SJSA1 (cell line): ENCODE measurements at places on chromosomes 3 and 15.

- DNase-seq: no peak
These were observed 46.1 kb upstream of the RASGRP1 start for GRCh38 chr15:38610748-38611147.

DNA sequence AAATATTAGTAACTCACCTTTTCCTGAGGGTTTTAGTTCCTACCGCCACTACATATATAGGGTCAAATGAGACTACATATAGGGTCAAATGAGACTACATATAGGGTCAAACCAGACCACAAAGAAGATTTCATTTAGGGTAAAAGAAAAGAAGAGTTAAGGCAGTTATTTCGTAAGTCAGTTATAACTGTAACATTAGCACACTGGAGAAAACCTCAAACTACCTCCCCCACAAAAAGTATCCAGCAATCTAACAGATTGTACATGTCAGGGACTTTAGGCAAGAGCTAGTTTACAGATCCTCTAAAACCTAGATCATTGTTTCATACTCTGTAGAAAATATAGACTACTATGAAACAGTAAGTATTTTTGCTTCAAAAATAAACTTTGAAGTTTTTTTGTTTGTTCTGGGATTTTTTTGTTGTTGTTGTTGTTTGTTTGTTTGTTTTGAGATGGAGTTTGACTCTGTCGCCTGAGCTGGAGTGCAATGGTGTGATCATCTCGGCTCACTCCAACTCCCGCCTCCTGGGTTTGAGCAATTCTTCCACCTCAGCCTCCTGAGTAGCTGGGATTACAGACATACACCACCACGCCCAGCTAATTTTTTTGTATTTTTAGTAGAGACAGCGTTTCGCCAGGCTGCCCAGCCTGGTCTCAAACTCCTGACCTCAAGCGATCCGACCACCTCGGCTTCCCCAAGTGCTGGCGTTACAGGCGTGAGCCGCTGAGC lies 92.4 kb upstream of the CGNL1 start:
- DNase-seq: no peak

DNA sequence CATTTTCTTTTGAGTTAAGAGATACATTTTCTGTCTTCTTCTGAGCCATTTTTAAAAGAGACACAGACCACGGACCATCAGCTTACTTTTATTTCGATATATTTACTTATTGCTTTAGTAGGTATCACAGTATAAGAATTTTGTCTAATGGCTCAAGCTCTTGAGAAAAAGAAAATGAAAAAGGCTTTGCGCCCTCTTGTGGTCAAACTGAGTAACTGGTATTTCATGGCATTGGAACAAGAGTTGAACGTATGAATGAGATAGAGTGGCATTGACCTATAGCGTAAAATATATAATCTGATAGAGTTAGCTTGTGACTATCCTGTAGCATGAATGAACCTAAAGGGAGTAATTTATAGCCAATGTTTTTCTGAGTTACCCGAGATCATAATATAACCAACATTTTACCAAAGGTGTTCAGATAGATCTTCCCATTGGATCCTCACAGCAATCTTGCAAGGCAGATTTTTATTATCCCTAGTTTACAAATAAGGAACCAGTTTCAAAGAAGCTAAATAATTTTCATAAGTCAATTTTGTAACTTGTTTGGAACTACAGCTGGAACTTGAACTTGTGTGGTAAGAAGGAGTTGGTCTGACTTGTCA lies 154.6 kb downstream of the POLR2M start:
- peak; percentile 45 for DNase-seq

DNA sequence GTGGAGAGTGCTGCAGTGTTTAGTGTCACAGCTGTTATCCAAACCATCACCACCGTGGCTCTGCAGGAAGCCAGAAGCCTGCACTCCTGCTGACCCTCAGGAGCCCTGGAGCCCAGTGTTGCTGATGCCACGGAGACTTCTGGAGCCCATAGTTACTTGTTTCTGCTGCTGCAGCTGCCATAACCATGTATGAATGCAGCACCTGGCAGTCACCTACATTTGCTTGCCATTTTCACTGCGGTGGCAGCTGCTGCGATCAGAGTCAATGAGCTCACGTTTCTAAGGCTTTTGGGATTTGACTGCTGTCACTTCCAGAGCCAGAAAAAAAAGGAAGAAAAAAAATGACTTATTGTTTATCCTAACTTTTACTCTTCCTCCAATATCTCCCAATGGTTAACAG lies 299.2 kb upstream of the THRB start:
- no peak for DNase-seq

GRCh38 chr15:80176443-80176842 lies 23.6 kb downstream of the FAH start:
- DNase-seq: no peak

DNA sequence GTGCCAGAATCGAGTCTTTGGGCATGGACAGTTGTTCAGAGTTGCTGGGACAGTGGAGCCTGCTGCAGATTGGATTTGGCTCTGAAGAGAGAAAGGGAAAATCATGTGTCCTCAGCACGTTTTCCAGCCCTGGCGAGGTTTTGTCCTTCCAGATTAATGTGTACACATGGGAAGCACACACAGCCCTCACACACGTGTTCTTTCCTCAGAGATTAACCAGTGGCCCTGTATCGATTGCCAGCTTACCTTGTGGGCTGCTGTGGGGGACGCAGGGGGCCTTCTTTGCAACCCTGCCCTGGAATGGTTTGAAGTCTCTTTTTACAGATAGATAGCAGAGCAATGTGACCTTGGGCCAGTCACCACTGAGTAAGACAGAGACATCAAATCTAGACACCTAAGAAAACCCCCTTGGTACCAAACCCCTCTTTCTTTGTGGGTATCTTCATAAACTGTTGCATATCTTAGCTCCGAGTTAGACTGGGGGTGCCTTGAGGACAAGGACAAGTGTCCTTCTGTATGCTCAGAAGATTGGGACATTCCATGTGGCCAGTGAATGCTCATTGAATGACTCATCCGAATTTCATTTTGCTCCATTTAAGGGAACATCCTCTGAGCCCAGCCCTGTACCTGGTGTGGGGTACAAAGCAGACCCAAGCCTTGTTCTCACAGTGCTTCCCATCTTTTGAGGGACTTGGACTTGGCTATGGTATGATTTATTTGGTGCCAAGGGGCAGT lies 48.0 kb downstream of the SMAD6 start:
- peak; percentile 51 for DNase-seq

DNA sequence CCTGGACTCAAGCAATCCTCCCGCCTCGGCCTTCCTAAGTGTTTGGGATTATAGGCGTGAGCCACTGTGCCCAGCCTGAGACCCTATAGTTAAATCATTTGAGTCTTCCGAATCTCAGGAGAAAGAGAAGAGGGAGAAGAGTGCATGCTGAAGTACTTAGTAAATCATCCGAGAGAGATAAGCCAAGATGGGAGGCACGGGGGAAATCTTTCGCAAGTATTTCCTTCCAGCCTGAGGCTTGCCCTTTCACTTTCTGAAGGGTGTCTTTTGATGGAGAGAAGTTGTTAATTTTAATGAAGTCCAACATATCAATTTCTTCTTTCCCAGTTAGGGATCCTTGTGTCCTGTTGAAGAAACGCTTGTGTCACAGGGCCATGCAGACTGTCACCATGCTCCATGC lies 97.1 kb upstream of the SLC6A6 start:
- no peak for DNase-seq

DNA sequence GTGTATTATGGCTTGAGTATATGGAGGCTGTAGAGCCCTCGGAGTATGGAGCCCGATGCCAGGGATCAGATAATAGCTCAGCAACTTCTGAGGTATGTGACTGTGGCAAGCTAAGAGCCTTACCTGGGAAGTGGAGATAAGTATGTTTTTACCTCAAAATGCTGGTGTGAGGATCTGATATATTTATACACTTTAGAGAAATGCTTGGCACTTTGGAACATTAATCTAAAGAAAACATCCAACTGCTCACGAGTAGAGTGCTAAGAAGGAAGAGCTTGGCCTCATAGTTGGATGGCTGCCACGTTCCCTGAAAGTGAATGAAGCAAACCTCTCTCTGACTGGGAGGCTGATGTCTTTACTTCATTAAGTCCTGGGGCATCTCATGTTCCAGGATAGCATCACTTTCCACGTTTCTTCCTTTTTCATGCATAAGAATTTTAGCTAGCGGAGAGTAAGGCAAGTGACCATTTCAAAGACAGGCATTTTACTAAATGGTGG lies 58.9 kb upstream of the GOLGA8J start:
- DNase-seq: no peak

- no peak for DNase-seq
These were observed 75.3 kb downstream of the ZNF609 start for GRCh38 chr15:64535460-64536243.

GRCh38 chr3:46405301-46406019 lies 1.4 kb downstream of the CCR5AS start:
- DNase-seq: no peak

DNA sequence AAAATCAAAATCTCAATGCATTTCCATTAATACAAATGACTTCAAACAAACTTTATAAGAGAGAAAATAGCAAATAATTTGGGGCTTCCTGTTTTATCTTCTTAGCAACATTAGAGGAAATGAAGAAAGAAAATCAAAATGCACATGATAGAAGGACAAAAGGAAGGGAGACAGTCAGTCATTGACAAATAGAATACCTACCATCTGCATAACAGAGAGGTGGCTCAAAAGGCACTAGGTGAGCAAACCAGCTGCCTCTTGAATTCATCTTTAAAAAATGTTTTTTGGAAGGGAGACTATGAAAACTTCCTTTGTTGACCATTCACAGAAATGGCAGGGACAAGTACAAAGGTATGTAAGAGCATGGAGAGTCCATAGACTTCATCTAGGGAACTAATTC lies 9.4 kb downstream of the NMNAT3 start:
- no peak for DNase-seq

DNA sequence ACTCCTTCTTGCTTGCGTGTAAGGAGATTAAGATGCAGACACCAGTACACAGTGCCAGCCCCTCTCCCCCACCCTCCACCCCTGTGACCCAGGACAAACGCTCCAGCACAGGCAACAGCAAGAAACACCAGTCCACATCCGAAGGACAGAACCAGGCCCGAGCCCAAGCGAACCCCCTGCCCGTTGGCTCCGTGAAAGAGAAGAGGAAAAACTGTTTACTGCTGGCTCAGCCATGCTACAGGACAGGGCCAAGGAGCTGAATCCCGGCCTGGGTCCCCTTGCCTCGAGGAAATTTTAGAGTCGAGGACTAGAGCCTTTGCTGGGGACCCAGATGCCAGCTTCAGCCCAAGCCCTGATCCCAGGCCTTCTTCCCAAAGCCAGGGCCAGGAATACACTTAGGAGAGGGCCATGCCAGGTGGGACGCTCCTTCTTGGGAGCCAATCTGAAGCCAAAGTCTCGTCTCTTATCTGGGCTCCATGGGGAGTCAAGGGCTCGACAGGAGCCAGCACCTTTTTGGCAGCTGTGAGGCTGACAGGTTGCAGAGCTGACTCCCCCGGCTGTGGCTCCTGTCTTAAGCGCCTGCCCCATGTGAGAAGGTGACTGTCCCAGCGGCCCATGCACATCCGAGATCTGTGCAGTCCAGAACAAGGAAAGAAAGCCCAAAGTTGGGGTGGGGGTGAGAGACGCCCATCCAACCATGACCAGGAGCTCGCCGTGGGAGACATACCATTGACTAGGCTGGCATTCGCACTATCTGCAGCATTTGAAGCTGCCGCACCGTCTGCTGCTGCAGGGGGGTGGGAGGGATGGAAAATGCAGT lies 63.8 kb upstream of the SEC13 start:
- DNase-seq: no peak

DNA sequence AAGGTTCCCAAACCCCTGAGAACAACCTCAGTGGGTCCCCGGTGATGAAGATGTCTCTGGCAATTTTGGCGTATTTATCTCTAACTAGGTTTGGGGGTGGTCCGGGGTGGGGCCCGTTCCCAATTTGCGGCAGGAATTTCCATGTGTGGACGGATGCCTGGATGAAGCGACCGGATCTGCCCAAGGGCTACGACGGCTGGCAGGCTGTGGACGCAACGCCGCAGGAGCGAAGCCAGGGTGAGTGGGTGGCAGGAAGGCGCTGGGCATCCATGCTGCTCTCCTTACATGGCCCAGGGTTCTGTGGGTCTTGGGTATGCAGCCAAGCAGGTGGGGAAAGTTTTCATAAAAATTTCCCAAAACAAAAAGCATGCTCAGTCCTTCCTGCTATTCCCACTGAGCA lies 29.3 kb downstream of the TGM4 start:
- DNase-seq: no peak

DNA sequence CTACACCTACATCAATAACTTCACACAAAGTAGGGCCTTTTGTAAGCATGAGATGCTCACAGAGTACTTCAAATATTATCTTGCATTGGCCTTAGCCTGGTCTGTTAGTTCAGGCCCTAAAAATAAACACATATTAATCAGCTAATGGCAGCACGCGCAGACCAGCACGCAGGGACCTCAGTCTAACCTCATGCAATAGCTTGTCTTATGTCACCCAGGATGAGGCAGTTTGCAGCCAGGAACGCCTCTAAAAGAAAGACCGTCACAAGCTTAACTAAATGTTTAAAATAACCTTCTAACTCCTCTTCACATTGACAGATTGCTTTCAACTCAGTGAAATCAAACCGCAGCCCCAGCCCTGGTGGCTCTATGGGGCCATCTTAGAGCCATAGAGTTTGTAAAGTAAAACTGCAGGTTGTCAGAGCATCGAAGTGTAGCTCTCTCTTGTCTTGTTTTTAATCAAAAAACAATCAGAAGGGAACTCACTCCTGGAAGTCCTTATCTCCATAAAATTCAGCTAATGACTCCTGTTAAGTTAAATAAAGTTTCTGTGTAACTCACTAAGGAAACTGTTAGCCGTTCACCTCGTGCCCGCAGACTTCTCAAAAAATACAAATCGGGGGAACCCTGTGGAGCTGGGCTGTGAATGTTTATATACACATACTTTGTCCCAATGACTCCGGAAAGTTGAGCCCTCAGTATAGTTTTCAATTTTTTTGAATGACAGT lies 212.6 kb downstream of the CDIN1 start:
- DNase-seq: no peak

- DNase-seq: no peak
These were observed 313.9 kb downstream of the PTPRG start for GRCh38 chr3:61875046-61875844.

GRCh38 chr3:14491396-14492190 lies 48.5 kb downstream of the GRIP2 start:
- DNase-seq: no peak

GRCh38 chr15:41951571-41951970 lies 20.8 kb downstream of the EHD4 start:
- DNase-seq: no peak

- no peak for DNase-seq
These were observed 288.7 kb downstream of the SOX2 start for GRCh38 chr3:182000447-182000846.

DNA sequence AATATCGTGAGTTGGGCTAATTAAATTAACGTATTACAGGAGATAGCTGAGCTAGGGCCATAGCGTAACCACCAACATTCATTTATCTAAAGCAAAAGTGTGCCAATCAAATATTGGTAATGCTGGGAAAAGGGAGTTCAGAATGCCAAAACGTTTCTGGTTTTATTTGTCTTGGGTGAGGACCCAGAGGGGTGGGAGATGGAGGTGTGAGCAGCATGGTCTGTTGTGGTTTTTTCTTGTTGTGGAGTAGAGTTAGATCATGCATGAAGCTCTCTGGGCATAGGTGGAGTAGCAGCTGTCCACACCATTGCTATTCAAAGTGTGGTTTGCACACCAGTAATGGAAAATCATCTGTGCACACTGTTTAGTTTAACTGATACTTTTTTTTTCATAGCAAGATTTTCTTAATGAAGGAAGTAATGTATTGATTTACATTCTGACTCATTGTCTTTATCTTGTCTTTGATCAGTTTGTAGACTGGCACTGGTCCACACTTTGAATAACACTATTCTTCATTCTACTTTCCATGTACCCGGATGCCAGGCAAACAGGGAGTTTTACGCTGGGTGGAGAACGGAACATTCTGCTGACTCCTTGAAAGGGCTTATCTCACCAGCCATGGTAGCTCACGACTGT lies 50.8 kb upstream of the CRTC3 start:
- no peak for DNase-seq
